ENCODE measurements at places on chromosomes 5 and 9.

DNA sequence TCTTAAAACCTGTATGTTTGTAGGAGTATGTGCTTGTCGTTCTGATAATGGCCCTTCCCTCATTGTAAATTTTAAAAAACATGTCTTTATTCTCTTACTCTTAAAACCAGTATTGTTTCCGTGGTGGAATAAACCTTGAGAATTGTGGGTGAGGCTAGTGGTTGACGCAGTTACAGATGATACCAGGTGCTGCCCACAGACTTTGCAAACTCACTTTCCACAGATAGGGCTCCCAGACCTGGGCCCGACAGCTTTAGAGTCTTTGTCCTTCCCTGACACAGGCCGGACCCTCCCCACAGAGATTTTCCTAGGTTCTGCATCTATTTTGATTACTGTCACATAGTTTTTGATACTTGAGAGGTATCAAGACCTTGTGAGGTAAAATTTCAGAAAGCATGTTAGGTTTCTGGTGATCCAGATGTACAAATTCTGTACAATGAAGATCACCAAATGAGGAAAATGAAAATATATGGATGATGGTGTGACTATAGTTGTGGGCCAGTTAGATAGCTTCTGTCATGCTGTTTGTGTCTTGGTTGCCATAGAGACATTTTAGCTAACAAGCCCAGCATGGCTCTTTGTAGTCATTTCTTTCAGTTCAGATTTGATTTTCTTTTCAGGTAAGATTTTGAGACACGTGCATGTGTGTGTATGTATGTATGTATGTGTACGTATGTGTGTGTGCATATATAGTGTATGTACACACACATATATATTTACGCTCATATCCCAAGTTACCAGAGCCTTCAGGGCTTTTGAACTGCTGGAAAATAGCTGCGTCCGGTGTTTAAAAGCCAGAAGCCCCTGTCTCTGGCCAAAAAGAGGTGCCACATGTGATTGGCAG lies 33.8 kb downstream of the DMRT1 start:
- DNase-seq, result no peak

- DNase-seq, result no peak
Observed at GRCh38 chr5:160435532-160435931, 13.9 kb downstream of the PTTG1 start.

GRCh38 chr5:133338504-133339355 lies 273.6 kb downstream of the FSTL4 start:
- no peak for DNase-seq

GRCh38 chr5:142245786-142246185 lies 79.0 kb downstream of the SPRY4 start:
- DNase-seq, result no peak

GRCh38 chr5:147626464-147626863 lies 116.6 kb upstream of the DPYSL3 start:
- no peak for DNase-seq

GRCh38 chr5:36060420-36060887 lies 6.2 kb downstream of the UGT3A2 start:
- DNase-seq, result no peak

DNA sequence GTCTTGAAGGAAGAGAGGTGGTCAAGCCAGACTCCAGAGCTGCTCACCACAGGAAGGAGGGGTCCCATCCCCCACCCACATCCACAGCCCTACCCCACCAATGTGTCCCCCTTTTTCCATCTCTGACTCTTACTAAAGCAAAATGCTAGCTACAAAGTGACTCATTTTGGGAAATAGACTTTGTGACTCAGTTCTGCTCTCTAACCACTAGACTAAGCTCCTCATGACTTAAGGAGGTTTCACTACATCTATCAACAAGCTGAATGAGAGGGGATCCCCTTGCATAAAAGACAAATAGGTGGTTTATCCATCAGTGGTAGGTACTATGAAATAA lies 35.1 kb upstream of the ADRB2 start:
- DNase-seq, result no peak

Measured in T-helper 17 cell (primary cell).